Tongue (tissue), 3 donors: ENCODE measurements at places on chromosomes 12 and 14. TPM values are rescaled to one million over a fixed set of nuclear protein-coding genes. Genes with fewer than 3 reads are reported as not detected.
A peak's percentile ranks its signal among the peaks of the same experiment; 100 is the strongest.

DNA sequence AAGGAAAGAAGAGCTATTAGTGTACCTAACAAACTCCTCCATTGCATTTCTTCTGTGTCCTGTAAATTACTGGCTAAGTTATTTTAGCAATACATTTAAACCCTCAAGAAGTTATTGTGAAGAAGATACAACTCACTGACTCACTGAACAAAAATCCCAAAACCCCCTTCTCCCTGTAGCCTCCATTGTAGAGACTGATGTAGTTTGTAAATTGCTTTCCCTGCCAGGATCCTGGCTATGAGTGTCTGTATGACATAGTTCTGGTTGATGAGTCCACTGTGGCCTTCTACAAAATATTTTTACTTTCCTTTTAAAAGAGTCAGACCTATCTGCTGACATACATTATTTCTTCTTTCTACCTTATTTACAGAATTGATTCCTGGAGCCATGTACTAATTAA lies 155.6 kb downstream of the SLC6A15 start:
- DNase-seq: no peak

GRCh38 chr14:61132336-61132735 lies 148.8 kb downstream of the TMEM30B start:
- no peak for DNase-seq

DNA sequence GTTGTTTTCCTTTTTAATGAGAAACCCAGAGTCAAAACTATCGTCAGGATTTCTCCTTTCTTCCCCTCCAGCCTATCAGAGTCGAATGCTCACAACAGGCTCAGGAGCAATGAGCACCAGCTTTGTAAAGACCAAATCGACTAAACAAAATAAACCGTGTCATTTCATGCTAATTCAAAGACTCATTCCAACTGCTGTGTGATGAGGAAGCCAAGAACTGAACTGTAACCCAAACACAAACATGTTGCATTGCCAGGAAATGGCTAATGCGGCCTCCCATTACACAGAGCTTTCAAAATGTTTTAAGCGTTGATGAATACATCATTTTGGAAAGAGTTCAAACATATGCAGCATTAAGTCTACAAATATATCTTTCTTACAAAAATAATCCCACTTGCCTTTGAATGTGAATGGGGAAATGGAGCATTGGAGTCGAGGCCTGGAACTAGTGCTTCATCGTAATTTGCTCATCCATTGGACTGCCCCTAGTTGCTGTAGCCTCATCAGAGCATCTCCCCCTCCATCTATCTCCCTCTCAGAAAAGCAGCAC lies 349.5 kb downstream of the GXYLT1 start:
- peak; percentile 85 for DNase-seq

GRCh38 chr12:68665016-68665569 lies 21.7 kb upstream of the NUP107 start:
- no peak for DNase-seq

DNA sequence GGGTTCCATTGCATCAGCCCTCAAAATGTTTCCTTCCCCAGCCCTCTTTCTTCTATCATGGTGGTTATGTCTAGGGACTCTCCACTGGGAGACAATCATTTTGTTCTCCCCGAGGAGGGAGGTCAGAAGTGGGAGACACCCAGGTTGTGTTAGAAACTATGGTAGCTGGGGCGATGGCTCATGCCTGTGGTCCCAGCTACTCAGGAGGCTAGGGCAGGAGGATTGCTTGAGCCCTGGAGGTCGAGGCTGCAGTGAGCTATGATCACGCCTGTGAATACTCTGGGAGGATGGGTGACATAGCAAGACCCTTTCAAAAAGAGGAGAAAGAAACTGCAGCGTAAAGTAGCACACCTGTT lies 13.0 kb upstream of the LRRC23 start:
- DNase-seq: no peak

- peak; percentile 95 for DNase-seq
Measured at GRCh38 chr14:52553671-52554575, 1.3 kb downstream of the GPR137C start.

DNA sequence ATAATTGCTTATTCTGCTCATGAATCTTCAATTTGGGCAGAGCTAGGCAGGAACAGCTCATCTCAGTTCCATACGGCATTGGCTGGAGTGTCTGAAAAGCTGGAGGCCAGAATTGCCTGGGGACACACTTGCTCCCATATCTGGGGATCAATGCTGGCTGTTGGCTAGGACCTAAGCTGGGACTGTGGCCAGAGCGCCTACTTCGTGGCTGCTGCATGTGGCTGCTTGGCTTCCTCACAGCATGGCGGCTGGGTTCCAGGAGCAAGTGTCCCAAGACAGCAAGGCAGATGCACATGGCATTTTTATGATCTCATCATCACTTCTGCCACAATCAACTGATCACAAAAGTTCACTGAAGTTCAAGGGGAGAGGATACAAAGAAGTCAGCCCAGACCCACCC lies 200.2 kb downstream of the TTC8 start:
- no peak for DNase-seq

GRCh38 chr12:6758506-6759095 lies 5.7 kb upstream of the MLF2 start:
- DNase-seq: no peak

GRCh38 chr12:6343518-6343917 lies 1.6 kb upstream of the TNFRSF1A start:
- DNase-seq: no peak

Gene EPYC
- not detected for total RNA-seq

Gene MYF5
- total RNA-seq: 48.5 TPM

Gene SIX4
- 30.6 TPM for total RNA-seq

Gene DDN
- total RNA-seq: 2.4 TPM

Gene C12orf50
- total RNA-seq: not detected

Gene VASH1
- 13.1 TPM for total RNA-seq

Gene TAS2R19
- total RNA-seq: 17.1 TPM
